ENCODE measurements at places on chromosomes 3 and 15. TPM values are rescaled to one million over a fixed set of nuclear protein-coding genes. Genes with fewer than 3 reads are reported as not detected.

The RAB7A gene
- 127 TPM for polyA plus RNA-seq

The EBLN2 gene
- polyA plus RNA-seq = 0.27 TPM

GRCh38 chr3:181363231-181363630, 348.5 kb upstream of the SOX2 start:
- no peak for DNase-seq

- DNase-seq = no peak
These were observed 10.4 kb upstream of the BRPF1 start for GRCh38 chr3:9721015-9721699.
